Panc1 (cell line): ENCODE measurements at places on chromosomes 11 and 22. TPM values are rescaled to one million over a fixed set of nuclear protein-coding genes. Genes with fewer than 3 reads are reported as not detected.

Gene SIK3
- total RNA-seq: 39.7 TPM

Gene NAGA
- 24.2 TPM for total RNA-seq

Gene TESMIN
- 47.6 TPM for total RNA-seq

Gene GPR83
- 0.05 TPM for total RNA-seq

Gene UBE2L3
- 51.1 TPM for total RNA-seq

Gene C22orf42
- not detected for total RNA-seq

Gene KRTAP5-9
- not detected for total RNA-seq

DNA sequence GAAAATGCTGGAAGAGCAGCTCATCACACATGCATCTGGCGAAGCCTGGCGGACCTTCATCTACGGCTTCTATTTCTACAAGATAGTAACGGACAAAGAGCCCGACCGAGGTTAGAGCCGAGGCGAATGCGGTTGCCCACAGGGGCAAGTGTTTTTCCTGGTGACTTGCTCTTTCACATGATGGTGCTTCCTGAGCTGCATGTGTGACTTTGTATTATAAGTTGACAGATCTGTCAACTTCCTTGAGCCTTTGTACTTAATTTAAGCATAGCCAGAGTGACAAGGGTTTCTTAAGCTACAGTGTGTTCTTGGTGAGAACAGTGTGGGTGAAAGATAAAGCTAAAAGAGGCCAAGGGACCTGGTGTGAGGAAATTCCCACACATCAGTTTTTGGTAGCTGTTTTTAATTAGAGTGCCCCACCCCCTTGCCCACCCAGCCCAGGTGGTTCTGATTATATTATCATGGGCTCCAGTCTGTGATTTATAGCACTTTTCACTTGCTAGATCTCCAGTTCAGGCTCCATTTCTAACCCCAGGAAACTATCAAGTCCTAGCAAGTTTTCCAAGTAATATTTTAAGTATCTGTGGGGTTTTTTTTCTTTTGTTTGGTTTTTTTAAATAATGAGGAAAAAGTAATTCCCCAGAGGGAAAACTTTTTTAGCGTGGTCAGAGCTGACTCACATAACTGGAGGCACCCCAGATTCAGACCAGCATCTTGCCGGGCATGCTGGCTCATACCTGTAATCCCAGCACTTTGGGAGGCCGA lies 68.0 kb upstream of the YWHAH start:
- DNase-seq: no peak

DNA sequence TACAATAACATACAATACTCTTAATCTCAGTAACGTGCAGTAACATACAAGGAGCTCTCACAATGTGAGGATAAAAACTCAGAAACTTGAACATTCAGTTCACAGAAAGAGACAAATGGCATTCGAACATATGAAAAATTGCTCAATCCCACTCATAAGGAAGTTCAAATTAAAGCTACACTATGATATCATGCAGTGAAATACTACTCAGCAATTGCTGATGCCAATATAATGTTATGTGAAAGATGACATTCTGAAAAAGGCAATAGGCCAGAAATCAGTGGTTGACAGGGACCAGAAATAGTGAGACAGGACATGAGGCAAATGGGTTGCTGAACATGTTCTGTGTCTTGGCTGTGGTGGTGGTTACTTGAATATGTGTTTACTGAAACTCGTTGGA lies 33.7 kb upstream of the PITPNB start:
- no peak for DNase-seq

DNA sequence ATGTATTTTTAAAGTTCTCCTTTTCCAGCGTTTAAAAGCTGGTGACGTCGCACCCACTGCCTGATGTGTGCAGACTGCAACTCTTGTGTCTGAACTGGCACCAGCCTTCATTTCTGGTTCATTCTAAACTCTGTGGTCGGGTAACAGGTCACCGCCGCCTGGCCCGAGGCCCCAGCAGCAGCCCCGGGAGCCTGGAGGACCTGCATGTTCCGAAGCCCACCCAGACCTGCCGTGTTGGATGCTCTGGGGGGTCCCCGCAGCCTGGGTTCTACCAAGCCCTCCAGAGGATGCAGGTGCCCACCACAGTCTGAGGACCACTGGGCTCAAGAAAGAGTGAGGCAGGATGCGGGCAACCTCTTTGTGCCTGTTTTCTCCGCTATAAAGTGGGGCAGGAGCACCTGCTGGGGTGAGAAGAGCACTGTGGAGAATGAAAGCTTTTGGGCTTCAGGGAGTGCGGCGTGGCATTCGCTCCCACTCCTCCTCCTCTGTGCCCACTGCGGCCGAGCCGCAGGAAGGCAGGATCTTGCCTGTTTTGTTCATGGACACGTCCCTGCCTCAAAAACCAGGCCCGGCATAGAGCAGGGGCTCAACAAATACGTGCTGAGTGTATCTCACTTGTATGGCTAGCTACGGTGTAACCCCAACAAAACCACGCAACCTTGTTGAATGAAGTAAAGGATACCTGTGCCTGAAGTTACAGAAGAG lies 40.1 kb downstream of the CERK start:
- DNase-seq: no peak

GRCh38 chr11:99781074-99781473 lies 760.3 kb downstream of the CNTN5 start:
- DNase-seq: no peak

GRCh38 chr11:428295-428694 lies 13.5 kb upstream of the SIGIRR start:
- DNase-seq: no peak

- no peak for DNase-seq
Measured at GRCh38 chr11:119339589-119340334, 921 bp downstream of the C1QTNF5 start.

DNA sequence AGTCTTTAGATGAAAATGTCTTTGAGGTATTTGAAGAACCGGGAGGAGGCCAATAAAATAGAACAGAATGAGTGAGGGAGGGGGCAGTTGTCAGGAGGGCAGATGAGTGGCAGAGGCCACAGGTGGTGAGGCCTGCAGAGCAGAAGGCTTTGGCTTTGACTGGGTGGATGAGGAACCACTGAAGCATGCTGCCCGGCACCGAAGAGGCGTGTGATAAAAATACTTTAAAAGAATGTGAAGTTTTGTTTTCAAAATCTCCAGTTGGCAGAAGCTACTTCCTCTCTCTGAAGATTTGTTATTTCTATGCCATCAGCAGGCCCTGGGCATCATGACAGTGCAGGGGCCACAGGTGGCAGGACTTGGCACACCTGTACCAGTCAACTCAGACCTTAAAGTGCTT lies 6.3 kb downstream of the MS4A12 start:
- DNase-seq: no peak

GRCh38 chr11:72627594-72628281 lies 46.5 kb downstream of the PDE2A start:
- no peak for DNase-seq

DNA sequence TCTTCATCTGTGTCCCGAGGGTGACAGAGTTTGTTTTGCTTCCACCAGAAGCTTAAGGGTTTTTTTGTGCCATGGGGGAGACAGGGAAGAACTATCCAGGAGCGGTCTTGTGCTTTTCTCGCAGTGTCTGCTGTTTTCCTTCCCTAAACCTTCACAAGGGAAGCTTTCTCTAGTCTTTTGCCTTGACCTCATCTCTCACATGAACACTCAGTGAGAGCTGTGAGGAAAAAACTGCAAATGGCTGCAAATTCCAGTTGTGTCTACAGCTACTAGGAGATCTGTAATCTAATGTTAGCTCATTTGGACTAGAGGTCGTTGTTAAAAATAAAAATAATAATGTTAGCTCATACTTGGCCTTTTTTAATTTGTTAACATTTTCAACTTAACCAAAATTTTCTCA lies 264.7 kb upstream of the SESN3 start:
- DNase-seq: no peak

DNA sequence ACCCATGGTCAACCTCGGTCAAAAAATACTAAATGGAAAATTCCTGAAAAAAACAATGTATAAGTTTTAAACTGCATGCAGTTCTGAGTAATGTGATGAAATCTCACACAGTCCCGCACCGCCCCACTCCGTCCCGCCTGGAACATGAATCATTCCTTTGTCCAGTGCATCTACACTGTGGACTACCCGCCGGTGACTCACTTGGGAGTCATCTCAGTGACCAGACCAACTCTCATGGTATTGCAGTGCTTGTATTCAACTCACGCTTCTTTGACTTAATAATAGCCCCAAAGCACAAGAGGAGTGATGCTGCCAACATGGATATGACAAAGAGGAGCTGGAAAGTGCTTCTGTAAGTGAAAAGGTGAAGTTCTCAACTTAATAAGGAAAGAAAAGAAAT lies 48.8 kb downstream of the ARHGAP32 start:
- peak; percentile 100 for DNase-seq
